CD4-positive, alpha-beta T cell treated with Interleukin-17A for 4 hours (primary cell): ENCODE measurements at places on chromosomes 5 and 9.

DNA sequence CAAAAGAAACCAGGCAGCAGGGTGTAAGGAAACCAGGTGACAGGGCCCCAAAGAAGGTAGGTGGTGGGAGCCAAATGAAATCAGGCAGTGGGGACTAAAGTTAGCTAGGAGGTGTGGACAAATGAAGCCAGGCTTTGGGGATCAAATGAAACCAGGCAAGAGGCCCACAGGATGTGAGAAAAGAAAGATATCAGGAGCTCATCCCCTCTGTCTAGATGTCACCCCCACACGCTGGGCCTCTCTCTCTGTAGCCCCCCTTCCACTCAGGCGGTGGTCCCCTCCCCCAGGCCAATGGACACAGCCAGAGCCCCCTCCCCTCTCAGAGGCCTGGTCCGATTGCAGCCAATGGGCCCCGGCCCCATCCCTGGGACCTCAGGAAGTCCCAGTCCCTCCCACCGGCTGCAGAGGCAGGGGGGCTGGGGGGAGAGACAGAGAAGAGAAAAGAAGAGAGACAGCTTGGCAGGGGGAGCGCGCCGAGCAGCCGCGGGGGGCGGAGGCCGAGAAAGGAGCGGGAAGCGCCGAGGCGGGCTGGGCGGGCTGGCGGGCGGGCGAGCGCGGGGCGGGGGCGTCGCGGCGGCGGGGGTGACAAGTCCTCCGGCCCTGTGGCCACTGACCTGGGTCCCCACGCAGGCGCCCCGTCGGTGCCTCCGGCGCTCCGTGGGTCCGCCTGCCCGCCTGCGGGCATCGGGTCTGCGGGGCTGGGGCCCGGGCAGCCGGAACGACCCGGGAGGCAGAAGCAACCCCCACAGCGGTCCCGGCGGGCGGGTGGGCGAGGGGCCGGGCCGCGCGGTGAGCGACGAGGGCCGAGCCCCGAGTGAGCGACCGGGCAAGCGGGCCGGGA is 11.9 kb downstream of the CNTFR start:
- no peak for DNase-seq

- DNase-seq: no peak
Observed at GRCh38 chr9:75644649-75645048, 245.8 kb upstream of the PCSK5 start.

- no peak for DNase-seq
Observed at GRCh38 chr5:5202321-5202720, 62.2 kb downstream of the ADAMTS16 start.

DNA sequence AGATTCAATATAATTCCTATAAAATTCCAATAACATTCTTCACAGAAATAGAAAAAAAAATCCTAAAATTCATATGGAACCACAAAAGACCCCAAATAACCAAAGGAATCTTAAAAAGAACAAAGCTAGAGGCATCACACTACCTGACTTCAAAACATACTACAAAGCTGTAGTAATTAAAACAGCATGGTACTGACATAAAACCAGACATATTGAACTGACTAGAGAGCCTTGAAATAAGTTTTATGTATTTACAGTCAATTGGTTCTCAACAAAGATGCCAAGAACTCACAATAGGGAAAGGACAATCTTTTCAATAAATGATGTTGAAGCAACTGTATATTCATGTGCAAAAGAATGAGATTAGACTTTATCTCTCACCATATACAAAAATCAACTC is 36.9 kb downstream of the BTNL9 start:
- DNase-seq: no peak

GRCh38 chr9:76610011-76610352 is 151.0 kb downstream of the GCNT1 start:
- no peak for DNase-seq

- no peak for DNase-seq
Observed at GRCh38 chr9:86413971-86414880, 60.0 kb upstream of the TUT7 start.

DNA sequence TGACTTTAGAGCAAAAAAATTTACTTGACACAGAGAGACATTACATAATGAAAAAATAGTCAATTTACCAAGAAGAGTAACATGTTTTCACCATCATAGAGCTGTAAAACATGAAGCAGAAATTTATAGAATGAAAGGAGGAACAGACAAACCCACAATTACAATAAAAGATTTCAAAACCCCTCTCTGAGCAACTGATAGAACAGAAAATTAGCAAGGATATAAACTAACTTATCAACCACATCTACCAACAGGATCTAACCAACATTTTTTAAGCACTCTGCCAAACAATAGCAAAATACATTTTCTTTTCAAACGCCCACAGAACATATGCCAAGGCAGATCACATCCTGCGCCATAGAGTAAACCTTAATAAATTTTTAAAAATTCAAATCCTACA is 17.9 kb downstream of the SLCO4C1 start:
- DNase-seq: no peak

DNA sequence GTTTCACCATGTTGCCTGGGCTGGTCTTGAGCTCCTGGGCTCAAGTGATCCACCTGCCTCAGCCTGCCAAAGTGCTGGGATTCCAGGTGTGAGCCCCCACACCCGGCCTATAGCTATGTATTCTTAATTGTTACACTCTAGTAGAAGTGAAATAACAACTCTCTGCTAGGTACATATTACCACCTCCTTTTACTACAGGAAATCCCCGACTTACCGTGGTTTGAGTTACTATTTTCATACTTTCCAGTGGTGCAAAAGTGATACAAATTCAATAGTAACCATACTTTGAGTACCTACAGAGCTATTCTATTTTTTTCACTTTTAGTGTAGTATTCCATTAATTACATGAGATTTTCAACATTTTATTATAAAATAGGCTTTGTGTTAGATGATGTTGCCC is 719 bp downstream of the ARL14EPL start:
- DNase-seq: no peak

- DNase-seq: no peak
Observed at GRCh38 chr5:167949435-167949834, 342.0 kb upstream of the WWC1 start.

DNA sequence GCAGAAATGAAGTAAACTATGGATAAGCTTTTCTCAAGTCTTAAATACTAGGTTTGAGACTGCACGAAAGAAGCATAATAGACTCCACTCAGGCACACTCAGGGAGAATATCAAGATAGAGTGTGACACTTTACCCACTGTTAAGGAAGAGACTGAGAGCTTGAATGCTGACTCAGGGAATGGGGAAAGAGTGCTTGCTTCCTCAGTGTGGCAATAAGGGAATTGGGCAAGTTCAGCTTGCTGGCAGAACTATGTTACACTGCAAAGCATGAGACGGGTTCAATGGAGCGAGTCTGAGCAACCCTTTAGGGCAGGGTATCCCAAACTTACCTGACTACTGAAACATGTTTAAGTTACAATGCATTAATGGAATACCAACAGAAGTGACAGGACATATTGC is 237.7 kb upstream of the MEF2C start:
- no peak for DNase-seq

GRCh38 chr9:87064311-87064710 is 117.0 kb upstream of the GAS1 start:
- DNase-seq: no peak

- DNase-seq: no peak
Observed at GRCh38 chr9:78212868-78213267, 23.0 kb upstream of the CEP78 start.

GRCh38 chr5:113034182-113034773 is 57.7 kb downstream of the DCP2 start:
- no peak for DNase-seq

GRCh38 chr5:177362610-177363507 is 5.1 kb downstream of the RGS14 start:
- DNase-seq: peak; percentile 83

DNA sequence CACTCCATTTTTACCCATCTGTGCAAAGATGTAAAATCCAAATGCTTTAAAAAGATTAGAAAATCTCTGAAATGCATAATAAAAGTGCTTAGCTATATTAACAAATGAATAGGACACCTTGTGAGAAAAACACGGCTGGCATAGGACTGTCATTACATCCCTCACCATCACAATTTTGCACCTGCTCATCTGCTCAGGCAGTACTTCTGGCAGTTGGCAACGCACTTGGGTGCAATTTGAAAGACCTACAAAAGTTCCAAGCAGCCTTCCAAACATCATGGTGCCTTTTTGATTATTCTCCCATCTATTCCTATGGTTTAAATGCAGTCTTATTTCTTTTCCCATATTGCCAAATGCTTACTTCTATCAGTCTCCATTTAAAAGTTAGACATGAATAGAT is 501.8 kb downstream of the ENC1 start:
- no peak for DNase-seq

- DNase-seq: no peak
Observed at GRCh38 chr5:57316798-57317327, 143.0 kb downstream of the GPBP1 start.

DNA sequence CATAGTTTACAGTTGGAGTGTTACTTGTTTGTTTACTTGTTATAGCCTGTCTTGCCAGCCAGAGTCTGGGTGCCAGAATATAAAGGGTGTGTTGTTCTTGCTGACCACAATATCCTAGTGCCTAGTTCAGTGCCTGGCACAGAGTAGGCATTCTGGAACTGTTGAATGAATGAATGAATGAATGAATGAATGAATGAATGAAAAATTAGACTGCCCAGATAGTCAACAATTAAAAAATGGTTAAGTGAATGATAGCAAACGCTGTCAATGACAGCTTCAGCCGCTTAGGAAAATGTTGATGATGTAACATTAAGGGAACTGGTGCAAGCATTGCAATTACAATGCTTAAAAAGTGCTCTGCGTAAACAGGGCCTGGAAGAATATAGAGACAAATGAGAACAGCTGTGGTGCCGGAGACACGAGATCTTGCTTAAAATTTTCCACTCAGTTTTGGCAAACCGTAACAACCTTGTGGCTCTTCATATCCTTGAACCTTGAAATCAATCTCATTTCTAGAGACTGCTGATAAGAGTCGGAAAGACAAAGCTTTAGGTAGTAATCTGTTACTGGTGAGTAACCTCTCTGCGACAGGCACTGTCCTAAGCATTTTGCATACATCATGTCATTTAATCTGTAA is 4.7 kb upstream of the TTLL11 start:
- DNase-seq: no peak

- DNase-seq: no peak
Observed at GRCh38 chr5:174459071-174459702, 265.2 kb upstream of the MSX2 start.

- peak; percentile 37 for DNase-seq
Observed at GRCh38 chr5:134003817-134004625, 754 bp downstream of the VDAC1 start.

DNA sequence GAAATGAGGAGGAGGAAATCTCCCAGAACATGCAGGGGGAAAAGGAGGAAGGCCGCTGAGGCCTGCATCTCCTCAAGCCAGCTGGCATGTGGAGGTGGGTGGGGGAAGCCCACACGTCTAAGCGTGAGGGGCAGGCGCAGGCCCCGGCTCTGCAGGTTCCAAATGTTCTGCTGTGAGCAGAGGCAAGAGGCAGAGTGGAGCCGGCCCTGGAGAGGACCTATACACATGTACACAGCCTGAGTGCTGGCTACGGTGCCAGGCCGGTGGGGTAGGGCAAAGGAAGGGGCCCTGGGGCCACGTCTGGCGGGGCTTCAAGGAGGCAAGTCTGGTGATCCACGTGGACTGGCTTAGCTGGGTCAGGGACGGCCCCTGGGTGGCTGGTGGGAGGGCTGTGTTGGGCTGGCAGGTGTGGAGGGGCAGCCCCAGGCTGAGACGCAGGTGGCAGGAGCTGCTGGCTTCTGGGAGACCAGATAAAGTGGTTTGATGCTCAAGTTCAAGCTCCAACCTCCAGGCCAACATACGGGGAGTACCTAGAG is 26.4 kb downstream of the LPCAT1 start:
- DNase-seq: no peak

DNA sequence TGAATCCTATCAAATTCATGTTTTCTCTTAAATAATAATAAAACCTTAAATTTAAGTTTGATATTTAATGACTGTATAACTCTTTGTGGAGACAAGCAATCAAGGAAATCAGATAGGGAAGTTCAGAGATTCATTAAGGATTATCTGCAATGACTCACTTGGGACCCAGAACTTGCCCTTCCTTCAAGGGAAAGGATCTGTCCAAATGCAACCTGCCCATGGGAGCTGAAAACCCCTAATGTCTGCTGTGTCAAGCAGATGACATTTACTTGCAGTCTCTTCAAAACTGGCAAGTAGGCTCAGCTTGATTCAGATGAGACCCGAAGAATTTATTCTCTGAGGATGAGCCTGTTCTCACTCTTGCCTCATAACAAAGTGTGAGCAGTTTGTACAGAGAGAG is 1577.6 kb downstream of the EFNA5 start:
- DNase-seq: no peak

- DNase-seq: no peak
Observed at GRCh38 chr5:132839426-132840301, 9.2 kb upstream of the SHROOM1 start.

- no peak for DNase-seq
Observed at GRCh38 chr5:91033370-91033769, 349.7 kb downstream of the ARRDC3 start.

GRCh38 chr5:132266031-132266835 is 8.7 kb downstream of the PDLIM4 start:
- no peak for DNase-seq

GRCh38 chr5:51604324-51604723 is 221.1 kb downstream of the ISL1 start:
- no peak for DNase-seq

GRCh38 chr9:92257327-92257726 is 36.2 kb downstream of the IARS1 start:
- no peak for DNase-seq
